ENCODE measurements at places on chromosomes 6 and 20. TPM values are rescaled to one million over a fixed set of nuclear protein-coding genes. Genes with fewer than 3 reads are reported as not detected.

The SMIM26 gene
- total RNA-seq: 71.0 TPM

The HLA-G gene
- total RNA-seq: 1.0 TPM

The BPIFB4 gene
- not detected for total RNA-seq

The AFG1L gene
- total RNA-seq: 8.6 TPM

The IFT52 gene
- total RNA-seq: 31.3 TPM

The SLC22A7 gene
- total RNA-seq: not detected

The PTGIS gene
- total RNA-seq: 0.62 TPM

The TEAD3 gene
- 4.1 TPM for total RNA-seq

The TCP11 gene
- total RNA-seq: not detected

The ULBP1 gene
- total RNA-seq: not detected

The MOG gene
- not detected for total RNA-seq

The ME1 gene
- total RNA-seq: 19.0 TPM

The OXT gene
- total RNA-seq: not detected

The GPSM3 gene
- total RNA-seq: 13.3 TPM

The RSPO4 gene
- total RNA-seq: not detected

The CLIC5 gene
- total RNA-seq: not detected

The ALDH8A1 gene
- total RNA-seq: 0.69 TPM

The CDSN gene
- total RNA-seq: not detected

The HNF4A gene
- 0.33 TPM for total RNA-seq

The OSER1 gene
- 46.0 TPM for total RNA-seq

The ATRN gene
- 33.6 TPM for total RNA-seq
